ENCODE measurements at places on chromosomes 4 and X. TPM values are rescaled to one million over a fixed set of nuclear protein-coding genes. Genes with fewer than 3 reads are reported as not detected.

PAK3 gene
- total RNA-seq = 2.2 TPM

RPA4 gene
- 0.43 TPM for total RNA-seq

C1QTNF7 gene
- 1.7 TPM for total RNA-seq

TIGD4 gene
- under 0.01 TPM for total RNA-seq

DNA sequence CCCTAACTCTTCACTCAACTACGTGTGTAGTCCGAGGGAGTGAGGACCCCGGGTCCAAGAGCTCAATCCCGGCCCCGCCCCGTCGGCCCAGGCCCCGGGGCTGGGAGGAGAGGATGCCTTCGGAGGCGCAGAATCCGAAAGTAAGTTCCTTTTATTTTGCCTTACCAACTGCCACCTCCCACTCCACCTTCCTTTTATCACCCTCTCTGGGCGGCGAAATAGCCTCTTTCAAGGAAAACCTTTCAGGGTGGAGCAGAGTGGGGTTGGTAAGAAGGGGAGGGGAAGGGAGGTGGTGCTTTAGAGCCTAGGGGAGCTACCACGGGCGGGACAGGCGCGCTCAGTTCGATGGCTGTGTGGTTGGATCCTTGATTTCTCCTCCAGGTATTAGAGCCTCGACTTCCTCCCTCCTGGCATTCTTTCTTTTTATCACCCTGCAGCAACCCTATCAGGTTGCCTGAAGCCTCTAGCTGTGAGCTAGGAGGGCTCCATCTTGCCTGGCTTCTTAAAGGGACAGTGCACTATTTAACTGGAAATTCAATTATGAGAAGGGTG, 191.2 kb downstream of the RRAGB start:
- DNase-seq = no peak

- peak; percentile 16 for DNase-seq
Observed at GRCh38 chr4:30821859-30822612, 101.9 kb downstream of the PCDH7 start.

DNA sequence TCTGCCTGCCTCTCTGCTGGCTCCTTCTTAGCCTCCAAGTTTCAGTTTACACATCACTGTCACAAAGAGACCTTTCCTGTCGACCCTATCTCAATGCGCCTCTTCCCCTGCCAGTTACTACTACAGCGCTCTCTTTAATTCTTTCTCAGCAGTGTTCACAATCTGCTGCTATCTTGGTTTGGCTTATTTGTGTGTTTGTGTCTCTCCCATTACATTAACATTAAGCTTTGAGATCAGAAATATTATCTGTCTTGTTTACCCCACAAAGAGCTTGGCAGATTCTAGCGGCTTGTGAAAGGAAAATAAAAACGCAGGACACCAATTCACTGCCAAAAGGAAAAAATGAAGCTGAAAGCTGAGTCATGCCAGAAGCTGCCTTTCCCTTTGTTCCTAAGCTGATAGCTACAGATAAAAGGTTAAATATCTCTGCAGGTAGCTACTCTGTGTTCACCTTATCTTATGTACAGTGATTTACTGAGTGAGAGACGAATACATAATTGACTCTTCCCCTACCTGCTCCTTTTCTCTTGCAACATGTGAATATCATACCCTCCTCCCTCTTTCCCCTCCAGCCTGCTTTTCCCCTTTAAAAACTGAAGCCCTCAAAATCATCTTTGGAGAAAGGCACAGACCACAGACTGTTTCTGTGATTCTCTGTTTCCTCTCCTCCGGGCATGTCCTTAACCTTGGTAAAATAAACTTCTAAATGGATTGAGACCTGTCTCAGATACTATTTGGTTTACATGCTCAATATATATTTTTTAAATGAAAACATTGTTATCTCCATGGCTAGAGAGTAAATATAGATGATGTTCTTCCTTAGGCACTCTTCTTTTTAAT, 19.3 kb upstream of the SLC9A7 start:
- peak; percentile 72 for DNase-seq

Data from fibroblast of villous mesenchyme (primary cell).